ENCODE measurements at places on chromosomes 16 and 17. TPM values are rescaled to one million over a fixed set of nuclear protein-coding genes. Genes with fewer than 3 reads are reported as not detected.

DNA sequence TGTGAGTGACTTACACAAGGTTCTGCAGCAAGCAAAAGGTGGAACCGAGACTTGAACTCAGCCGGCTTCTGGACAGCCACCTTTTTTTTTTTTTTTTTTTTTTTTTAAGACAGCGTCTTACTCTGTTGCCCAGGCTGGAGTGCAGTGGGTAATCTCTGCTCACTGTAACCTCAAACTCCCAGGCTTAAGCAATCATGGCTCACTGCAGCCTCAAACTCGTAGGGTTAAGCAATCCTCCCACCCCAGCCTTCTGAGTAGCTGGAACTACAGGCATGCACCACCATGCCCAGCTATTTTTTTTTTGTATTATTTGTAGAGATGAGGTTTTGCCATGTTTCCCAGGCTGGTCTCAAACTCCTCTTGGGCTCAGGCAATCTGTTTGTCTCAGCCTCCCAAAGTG, 55.2 kb upstream of the GOT2 start:
- DNase-seq, result no peak

Gene CLDN9
- total RNA-seq, result not detected

Gene ZCCHC14
- 46.9 TPM for total RNA-seq

GRCh38 chr16:46886764-46887523, 2.8 kb downstream of the GPT2 start:
- DNase-seq, result no peak

- DNase-seq, result no peak
These were observed 31.4 kb downstream of the STX8 start for GRCh38 chr17:9544221-9544620.

Gene KRTAP9-7
- total RNA-seq, result not detected

DNA sequence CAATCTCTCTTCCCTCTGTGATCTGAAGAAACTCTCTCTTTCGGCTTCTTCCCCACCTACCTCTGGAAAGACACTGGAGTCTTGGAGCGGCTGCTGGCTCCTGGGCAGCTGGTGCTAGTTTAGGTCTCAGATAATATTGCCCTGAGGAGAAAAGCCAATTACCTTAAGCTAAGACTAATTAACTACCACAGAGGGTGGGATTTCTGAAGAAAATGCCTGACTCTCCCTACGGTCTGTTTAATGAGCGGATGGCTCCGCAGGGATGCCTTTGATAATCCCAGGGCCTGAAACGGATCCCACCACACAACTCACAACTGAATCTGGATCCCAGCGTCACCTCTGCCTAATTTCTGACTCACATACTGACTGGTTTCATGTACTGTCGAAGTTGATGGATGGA, 127.0 kb upstream of the NLRP1 start:
- no peak for DNase-seq

Gene PABPN1L
- not detected for total RNA-seq

- DNase-seq, result no peak
These were observed 117.0 kb upstream of the MAF start for GRCh38 chr16:79717333-79718137.

DNA sequence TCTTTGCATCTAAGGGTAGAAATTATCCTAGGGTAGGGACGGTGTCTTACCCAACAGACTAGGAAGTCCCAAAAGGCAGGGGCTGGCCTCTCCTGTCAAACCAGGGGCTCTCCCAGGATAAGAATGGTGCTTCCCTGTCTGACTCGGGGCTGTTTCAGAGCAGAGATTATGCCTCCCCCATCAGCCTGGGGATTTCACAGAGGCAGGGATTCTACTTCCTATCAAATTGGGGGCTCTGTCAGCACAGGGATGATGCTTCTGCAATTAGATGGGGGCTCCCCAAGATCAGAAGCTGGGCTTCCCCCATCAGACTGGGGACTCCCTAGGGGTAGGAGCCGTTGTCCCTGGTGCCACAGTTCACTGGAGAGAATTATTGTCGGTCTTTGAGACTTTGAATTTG, 2.3 kb downstream of the NXPH3 start:
- DNase-seq, result no peak

Gene C16orf92
- total RNA-seq, result not detected

- no peak for DNase-seq
These were observed 32.1 kb upstream of the JPT2 start for GRCh38 chr16:1645914-1646525.

GRCh38 chr17:28763137-28763799, 19.5 kb downstream of the TRAF4 start:
- no peak for DNase-seq

- no peak for DNase-seq
These were observed 19.7 kb downstream of the TEX2 start for GRCh38 chr17:64243340-64243739.

- DNase-seq, result no peak
These were observed 7.5 kb downstream of the TENT4B start for GRCh38 chr16:50160495-50161164.

Gene KRTAP2-4
- total RNA-seq, result not detected

Data from neural crest cell (in vitro differentiated cells).